ENCODE measurements at places on chromosomes 13 and 19. TPM values are rescaled to one million over a fixed set of nuclear protein-coding genes. Genes with fewer than 3 reads are reported as not detected.

Gene ZNF460
- total RNA-seq: 70.2 TPM

DNA sequence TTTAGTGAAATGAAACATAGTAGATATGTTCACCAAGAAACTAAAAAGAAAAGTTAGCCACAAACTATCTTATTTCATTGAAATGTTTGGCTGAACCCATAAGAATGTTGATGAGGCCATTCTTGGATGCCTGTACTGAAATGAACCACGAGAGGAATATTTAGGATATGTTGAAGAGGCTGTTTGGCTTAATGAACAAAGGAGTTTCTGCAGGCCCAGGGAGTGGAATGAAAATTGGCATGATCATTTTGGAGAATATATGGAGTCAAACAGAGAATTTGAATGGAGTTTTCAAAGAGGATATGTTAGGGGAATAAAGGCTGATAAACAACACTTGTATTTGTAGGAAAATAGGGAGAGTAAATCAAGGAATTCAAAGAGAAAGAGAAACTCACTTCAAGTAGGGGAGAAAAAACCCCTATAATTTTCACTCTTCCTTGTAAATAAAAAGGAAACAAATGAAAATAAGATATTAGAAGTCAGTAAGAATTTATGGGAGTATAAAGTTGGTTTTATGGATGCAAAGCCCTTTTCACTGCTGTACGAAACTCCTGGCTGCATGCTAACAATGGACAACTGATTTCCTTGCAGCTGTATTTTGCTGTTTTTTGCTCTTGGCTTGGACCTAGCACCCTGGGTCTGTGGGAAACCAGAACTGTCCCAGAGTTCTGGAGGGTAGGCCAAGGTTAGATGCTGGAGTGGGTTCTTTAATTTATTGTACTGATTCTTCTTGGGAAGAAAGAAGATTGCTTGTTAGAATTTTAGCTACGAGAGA lies 36.5 kb downstream of the KL start:
- DNase-seq: no peak

Gene ACP7
- not detected for total RNA-seq

DNA sequence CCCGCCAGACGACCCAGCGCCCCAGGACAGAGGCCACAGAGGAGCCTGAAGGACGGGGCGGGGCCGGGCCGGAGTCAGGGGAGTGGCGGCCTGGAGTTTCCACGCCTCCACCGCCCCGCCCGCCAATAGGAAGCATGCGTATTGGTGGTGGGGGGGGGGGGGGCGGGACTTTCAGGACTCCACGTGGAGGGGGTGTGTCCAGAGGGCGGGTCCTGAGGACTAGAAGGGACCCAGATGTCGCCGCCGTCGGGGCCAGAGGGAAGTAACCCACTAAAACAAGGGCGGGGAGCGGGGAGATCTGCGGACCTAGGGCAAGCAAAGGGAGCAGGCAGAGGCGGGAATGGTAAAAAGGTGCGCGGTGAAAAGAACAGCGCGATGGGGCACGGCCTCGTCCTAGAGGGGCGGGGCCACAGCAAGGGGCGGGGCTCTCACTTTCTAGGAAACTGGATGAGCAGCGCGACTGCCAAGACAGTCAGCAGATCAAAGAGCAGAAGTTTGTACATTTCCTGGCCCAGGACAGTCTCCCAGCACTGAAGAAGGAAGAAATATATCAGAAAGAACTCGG lies 2.8 kb upstream of the LENG1 start:
- peak; percentile 87 for DNase-seq

GRCh38 chr13:91652404-91653301 lies 254.2 kb downstream of the GPC5 start:
- no peak for DNase-seq

DNA sequence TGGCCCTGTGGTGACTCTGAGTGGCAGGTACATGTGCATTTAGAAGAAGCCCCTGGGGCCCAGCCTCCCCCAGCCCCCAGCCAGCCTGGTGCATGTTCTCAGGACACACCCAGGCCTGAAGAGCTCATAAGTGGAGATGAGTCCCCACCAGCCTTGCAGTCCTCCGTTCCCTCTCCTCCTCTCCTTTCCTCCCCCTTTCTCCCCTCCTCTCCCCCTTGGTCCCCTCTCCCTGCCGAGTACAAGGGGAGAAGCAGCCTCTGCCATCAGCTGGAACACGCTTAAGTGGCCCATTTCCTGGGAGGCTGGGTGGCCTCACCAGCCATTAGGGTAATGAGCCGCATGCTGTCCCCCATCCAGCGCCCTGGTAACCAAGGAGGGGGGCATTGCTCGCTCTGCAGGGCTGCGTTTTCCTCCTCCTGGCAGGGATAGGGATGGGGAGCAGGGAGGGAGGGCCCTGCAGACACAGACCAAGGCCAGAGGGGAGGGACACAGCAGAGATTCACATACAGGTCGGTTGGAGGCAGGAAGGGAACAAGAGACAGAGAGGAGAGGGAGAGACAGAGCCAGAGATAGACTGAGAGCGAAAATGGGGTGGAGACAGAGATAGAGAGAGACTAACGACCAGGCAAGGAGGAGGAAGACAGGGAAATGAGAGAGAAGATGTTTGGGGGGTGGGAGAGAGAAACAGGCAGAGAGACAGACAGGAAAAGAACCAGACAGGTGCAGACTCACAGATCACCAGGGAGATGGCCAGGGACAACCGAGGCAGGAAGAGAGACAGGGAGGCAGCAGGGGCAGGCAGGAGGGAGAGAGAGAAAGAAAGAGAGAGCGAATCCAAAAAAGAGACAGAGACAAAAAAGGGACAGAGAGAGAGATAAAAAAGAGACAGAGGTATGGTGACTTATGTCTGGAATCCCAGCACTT lies 19.3 kb upstream of the DPP9 start:
- DNase-seq: no peak

Gene ADGRE3
- not detected for total RNA-seq

DNA sequence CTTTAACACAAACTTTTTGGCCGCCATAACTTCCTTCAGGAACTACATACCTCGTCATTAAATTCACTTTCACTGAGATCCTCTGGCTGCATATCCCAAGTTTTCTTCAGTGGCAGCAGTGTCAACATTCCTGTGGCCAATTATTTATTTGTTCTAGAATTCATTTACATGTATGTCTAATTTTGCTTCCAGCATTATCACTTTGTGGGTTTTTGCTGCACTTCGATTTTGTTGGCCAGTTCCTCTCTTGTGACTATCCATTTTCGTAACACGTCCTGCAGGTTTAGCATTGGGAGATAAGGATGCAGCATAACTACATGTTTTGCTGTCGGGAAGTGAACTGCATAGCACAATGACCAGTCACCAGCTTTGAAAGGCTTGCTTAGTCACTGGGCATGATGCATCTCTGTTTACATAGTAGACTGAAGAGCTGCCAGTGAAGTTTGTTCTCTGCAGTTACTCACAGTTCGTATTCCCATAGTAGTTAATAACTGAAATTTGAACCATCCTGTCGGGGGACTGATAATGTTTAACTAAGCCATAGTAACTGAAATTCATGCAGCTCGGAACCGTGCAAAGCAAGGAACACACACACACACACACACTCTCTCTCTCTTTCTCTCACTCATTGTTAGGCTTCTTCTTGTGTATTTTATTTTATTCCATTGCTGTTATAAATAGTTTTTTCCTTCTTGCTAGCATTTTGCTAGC lies 28.3 kb downstream of the ZNF507 start:
- peak; percentile 63 for DNase-seq

DNA sequence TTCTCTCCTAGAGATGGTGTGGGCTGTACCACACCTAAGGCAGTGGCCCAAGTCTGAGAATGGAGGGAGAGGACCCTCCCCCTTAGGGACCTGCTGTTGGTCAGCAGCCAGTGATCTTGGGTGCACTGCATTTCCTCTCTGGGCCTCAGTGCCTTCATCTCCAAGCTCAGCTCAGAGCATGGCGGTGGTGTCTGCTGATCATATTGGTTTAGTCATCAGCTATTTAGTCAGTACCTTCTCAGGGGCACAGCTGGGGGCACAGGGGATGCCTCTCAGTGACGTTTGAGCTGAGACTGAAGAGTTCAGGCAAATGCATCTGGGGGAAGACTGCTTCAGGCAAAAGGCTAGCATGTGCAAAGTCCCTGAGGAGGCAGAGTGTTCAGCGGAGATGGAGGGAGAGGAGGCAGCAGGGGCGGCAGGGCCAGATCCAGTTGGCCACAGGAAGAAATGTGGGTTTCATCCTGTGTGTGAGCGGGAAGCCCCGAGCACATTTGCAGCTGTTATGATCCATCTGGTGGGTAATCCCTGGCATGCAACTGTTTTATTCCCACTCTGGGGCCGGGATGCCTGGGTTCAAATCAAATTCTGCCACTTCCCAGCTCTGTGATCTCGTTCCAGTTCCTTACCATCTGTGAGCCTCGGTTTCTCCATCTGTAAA lies 15.7 kb upstream of the PGLS start:
- no peak for DNase-seq

- DNase-seq: no peak
These were observed 32.5 kb downstream of the FGF14 start for GRCh38 chr13:102369302-102369701.

Gene UNC13A
- not detected for total RNA-seq

Measured in breast epithelium (tissue), 4 donors.